ENCODE measurements at places on chromosomes 16 and 17.

DNA sequence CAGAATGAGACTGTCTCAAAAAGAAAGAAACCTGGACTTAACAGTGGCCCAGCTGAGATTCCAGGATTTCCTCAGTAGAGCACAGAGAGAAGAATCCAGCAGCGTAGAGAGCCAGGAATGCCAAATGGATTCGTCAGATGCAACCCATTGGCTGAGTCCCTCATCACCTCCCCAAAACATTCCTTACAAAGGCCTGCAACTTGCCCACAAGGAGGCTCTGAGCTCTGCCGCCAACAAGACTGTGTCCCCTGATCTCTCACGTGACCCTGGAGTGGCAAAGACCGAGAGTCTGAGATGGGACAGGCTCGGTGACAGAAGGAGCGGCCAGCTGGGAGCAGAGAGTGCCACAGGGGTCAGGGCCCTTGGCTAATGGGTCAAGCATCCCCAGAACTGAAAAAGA, 6.9 kb upstream of the CHMP6 start:
- DNase-seq = no peak
- H3K4me1 ChIP-seq = peaks cover 36% of the 10 kb centered on the region
- H3K4me3 ChIP-seq = no peak overlapping the region
- peak overlapping the region; percentile 44 for H3K27ac ChIP-seq
- no peaks in the 10 kb centered on the region for H3K36me3 ChIP-seq
- peaks cover 23% of the 10 kb centered on the region for H3K27me3 ChIP-seq

DNA sequence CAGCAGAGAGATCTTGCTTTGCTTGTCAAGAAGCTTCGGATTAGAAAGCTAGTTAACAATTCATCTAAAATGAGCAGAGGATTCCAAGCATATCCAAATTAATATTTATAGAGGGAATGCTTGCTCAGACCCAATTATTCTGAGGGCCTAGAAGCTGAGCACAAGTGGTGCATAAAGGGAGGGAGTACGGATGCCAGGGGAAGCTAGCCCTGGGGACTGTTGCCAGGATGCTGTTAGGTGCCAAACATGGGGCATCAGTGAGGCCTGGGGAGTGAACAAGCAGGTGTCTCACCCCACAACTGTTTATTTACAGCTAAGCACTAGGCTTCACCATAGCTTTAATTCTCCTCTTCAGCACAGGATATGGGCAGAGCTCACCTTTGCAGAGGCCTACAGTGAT, 684.1 kb upstream of the C16orf82 start:
- H3K4me3 ChIP-seq = no peak overlapping the region
- H3K27me3 ChIP-seq = no peaks in the 10 kb centered on the region
- H3K27ac ChIP-seq = no peak overlapping the region

DNA sequence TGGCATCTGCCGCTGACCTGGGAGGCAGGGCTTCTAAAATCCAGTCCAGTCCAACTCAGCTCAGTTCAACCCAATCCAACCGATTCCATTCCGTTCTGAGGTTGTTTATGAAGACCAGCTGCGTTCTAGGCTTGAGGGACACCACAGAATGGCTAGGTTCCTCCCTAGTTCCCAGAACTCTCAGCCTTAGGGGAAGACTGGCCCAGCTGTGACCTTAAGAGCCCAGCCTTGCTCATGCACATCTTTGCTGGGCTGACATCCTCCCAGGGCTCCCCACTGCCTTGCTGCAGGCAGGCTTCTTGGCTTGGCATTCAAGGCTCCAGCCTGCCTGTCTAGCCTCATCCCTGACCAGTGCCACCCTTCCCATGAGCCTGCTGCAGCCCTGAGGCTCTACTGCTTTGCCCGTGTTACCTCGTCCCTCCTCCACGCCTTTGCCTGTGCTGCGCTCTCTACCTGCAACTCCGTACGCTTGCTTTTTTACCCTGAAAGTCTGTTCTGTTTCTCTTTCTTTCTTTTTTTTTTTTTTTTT, 7.9 kb downstream of the SLC12A3 start:
- H3K27me3 ChIP-seq = no peaks in the 10 kb centered on the region
- H3K4me3 ChIP-seq = no peak overlapping the region
- no peak for DNase-seq
- H3K36me3 ChIP-seq = no peaks in the 10 kb centered on the region
- no peak overlapping the region for H3K27ac ChIP-seq

DNA sequence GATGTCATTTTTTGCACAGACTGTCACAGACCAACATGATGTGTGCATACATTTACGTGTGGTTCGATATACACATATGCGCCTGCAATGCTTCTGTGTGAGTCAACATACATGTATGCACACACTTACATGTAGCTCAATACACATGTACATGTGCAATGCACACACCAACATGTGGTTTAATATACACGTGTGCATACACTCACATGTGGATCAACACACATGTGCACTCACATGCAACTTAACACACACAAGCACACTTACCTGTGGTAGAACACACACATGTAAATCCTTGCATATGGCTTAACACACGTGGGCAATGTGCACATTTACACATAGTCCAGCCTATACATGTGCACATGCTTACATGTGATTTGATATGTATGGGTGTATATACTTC, 97.5 kb downstream of the CYLD start:
- H3K27me3 ChIP-seq = peaks cover 35% of the 10 kb centered on the region
- peaks cover 10% of the 10 kb centered on the region for H3K4me1 ChIP-seq
- H3K36me3 ChIP-seq = no peaks in the 10 kb centered on the region
- no peak overlapping the region for H3K4me3 ChIP-seq

- H3K27ac ChIP-seq = peak overlapping the region; percentile 95
- peaks cover 82% of the 10 kb centered on the region for H3K4me1 ChIP-seq
- H3K27me3 ChIP-seq = no peaks in the 10 kb centered on the region
- DNase-seq = peak; percentile 97
- peak overlapping the region; percentile 94 for H3K4me3 ChIP-seq
Observed at GRCh38 chr16:68084504-68085258, 489 bp upstream of the NFATC3 start.

GRCh38 chr17:13030459-13031300, 12.9 kb upstream of the ELAC2 start:
- no peaks in the 10 kb centered on the region for H3K4me1 ChIP-seq
- peak; percentile 74 for DNase-seq
- H3K36me3 ChIP-seq = no peaks in the 10 kb centered on the region
- no peaks in the 10 kb centered on the region for H3K27me3 ChIP-seq
- H3K27ac ChIP-seq = no peak overlapping the region

GRCh38 chr16:53937161-53937880, 233.4 kb downstream of the FTO start:
- peaks cover 15% of the 10 kb centered on the region for H3K4me1 ChIP-seq
- no peak for DNase-seq
- H3K36me3 ChIP-seq = peaks cover 6% of the 10 kb centered on the region
- H3K4me3 ChIP-seq = no peak overlapping the region

DNA sequence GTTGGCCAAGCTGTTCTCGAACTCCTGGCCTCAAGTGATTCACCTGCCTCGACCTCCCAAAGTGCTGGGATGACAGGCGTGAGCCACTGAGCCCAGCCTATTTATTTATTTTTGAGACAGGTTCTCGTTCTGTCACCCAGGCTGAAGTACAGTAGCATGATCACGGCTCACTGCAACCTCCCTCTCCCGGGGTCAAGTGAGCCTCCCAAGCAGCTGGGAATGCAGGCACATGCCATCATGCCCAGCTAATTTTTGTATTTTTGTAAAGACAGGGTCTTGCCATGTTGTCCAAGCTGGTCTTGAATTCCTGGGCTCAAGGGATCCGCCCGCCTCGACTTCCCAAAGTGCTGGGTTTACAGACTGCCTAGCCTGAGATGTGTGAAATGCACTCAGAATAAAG, 10.2 kb upstream of the SEC14L1 start:
- no peak for DNase-seq
- no peaks in the 10 kb centered on the region for H3K27me3 ChIP-seq
- H3K27ac ChIP-seq = no peak overlapping the region
- peaks cover 53% of the 10 kb centered on the region for H3K4me1 ChIP-seq

- H3K36me3 ChIP-seq = no peaks in the 10 kb centered on the region
- H3K4me3 ChIP-seq = no peak overlapping the region
- DNase-seq = no peak
- H3K27me3 ChIP-seq = no peaks in the 10 kb centered on the region
- H3K4me1 ChIP-seq = no peaks in the 10 kb centered on the region
Observed at GRCh38 chr16:76280421-76281215, 3.4 kb downstream of the CNTNAP4 start.

Data from stomach (tissue), 19 donors.